ENCODE measurements at places on chromosomes 1 and 21.

DNA sequence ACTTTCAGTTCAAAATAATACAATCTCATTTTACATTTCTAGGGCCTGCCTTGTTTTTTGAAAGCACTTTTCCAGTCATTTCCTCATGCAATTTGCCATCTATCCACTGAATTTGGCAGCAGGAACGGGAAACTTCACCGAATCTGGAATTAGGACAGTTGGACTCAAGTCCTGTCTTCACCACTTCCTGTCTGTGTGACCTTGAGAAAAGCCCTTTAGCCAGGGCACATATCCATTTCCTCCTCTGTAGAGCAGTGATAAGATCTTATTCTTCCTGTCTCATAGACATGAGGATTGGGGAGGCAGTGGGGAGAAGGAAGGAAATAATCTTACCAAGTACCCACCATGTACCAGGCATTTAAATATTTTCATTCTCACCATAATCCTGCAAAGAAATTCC lies 12.0 kb downstream of the VAV3 start:
- no peak for DNase-seq

GRCh38 chr1:223887747-223888418 lies 42.1 kb upstream of the TP53BP2 start:
- peak; percentile 81 for DNase-seq

DNA sequence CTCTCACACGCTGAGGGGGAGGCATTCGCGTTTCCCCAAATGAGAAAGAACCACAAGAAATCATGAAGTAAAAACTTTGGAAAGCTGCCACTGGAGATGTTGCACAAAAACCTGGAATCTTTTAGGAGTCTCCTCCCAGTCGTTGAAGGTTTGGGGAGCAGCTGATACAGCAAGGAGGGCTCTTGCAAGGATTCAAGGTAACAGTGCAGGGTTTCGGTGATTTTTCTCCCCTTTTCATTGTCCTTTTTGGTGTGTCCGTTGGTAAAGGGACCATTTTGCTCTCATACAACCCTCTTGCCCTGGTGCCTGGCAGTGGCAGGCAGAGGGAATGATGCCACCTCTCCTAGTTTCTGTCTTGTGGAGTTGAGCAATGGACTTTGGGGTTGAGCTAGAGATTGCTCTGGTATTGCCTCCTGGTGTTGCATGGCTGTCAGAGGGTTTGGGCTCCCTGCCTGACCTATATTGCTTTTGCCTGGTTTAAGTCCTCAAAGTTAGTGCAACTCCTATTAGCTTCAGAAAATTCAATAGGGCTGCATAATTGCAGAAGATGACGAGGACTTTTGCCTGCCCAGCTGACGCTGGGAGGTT lies 872 bp downstream of the BRINP2 start:
- no peak for DNase-seq

GRCh38 chr1:111802110-111802509 lies 46.4 kb downstream of the DDX20 start:
- no peak for DNase-seq

- DNase-seq = no peak
Measured at GRCh38 chr1:154151311-154151710, 3.6 kb downstream of the NUP210L start.

DNA sequence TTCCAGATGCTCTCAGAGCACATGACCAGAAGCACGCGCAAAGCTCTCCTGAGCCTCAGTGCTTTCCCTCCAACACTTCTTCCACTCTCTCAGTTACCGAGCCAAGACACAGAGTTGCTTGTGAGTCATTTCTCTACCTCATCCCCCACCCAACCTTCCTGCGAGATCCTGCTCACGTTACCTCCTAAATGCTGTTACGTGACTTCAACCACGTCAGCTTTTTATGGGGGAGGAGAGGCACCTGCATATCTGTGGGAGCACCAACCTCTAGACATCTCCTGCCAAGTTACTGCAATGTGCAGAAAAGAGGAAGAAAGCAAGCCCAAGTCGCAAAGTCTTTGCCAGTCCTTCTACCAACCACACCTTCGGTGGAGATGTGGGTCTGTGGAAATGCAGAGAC lies 27.2 kb upstream of the ERG start:
- no peak for DNase-seq

All from right renal cortex interstitium (tissue), 3 donors.